ENCODE measurements at places on chromosomes 2 and 18.

- DNase-seq: no peak
These were observed 43.0 kb upstream of the MSTN start for GRCh38 chr2:190105554-190105953.

GRCh38 chr18:79587779-79588635 lies 91.6 kb upstream of the CTDP1 start:
- no peak for DNase-seq

DNA sequence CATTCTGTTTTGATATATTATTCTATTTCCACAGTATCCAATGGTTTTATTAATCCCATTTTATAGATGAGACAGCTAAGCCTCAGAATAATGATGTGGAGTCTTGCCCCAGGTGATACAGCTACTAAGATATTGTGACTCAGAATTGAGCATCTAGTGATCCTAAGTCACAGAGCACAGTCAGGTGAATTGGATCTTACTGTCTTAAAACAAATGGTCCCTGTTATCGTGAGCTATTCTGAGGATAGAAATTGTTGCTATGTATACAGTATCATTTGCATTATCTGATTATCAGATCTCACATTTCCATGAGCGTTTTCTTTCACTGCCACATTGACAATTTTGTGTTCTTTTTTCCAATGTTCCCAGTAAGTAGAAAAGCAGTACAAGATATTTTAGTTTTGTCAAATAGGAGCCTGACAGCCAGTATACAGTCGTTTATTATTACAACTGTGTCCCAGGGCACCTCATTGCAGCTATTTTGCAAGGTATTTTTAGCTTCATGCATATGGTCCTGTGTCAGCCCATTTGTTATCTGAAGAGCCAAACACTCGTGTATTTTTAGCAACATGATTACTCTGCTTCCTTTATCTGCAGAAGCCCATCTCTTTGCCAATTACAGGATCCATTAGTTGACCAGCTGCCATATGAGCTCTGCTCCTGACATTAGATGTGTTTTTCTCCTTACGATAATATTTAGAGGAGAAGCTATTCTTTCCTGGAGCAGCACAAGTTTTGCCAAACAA lies 25.1 kb upstream of the SGPP2 start:
- no peak for DNase-seq

DNA sequence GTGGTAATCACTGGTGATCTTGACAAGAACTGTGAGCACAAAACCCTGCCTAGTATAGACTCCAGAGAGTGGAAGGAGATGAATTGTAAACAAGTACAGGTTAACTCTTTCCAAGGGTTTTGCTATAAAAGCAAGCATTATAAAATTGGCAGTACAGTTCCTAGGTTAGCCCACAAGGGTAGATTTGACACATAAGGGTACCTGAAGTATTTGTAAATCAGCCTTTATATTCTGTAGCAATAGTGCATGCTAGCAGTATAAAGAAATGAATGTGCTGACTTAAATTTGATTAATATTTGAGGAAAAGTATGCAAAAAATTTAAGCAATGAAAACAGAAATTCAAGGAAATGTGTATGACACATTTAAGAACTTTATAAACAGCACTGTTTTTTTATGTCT lies 42.4 kb downstream of the SP3 start:
- DNase-seq: no peak

DNA sequence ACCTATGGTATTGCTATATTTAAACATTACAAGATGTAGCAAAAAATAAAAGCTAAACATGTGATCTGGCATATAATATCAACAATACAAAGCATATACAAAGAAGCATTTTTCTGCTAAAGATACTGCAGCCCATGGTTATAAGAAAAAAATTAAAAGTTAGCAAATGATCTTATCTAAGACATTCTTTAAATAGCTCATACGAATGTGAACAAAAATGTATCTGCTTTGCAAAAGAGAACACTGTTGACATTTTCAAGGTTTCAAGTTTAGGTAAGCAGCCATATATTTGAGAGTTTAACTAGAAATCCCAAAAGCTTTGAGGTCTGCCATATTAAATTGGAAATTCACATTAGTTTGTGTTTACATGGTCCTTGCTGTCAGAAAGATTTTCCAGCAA lies 301.0 kb upstream of the SLC39A10 start:
- DNase-seq: no peak

DNA sequence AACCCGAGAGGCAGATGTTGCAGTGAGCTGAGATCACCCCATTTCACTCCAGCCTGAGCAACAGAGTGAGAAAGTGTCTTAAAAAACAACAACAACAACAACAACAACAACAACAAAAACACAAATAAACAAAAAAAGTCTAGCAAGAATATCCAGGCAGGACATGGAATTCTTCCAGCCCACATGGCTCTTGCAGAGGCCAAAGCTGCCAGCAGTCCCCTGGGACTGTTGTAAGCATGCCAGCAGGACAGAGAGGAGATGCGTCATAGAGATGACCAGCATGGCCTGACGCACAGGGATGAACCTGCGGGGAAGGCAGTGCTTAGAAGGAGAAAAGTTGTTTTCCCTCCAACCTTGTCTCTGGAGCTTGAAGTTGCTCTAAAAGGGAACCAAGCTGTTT lies 182.3 kb upstream of the PGAP1 start:
- no peak for DNase-seq

GRCh38 chr2:172680436-172681068 lies 55.1 kb upstream of the RAPGEF4 start:
- no peak for DNase-seq

- no peak for DNase-seq
These were observed 2.2 kb upstream of the BCL2L11 start for GRCh38 chr2:111118481-111118980.

DNA sequence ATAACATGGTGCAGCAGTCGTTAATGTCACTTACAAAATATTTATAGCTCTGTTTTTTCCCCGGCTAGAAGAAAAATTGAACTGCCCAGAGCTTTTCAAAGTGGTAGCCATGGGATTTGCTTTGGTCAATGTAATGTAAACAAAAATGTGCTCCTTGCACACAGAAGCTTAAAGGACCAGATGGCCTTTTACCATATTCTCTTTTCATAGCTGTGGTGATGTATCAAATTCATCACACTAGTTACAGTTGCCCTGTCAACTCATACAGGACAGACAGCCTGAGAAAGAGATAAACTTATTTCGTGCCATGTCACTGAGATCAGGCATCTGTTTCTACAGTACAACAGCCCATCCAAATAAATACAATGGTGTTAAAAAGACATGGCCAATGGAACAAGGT lies 368.1 kb upstream of the CDH19 start:
- DNase-seq: no peak

DNA sequence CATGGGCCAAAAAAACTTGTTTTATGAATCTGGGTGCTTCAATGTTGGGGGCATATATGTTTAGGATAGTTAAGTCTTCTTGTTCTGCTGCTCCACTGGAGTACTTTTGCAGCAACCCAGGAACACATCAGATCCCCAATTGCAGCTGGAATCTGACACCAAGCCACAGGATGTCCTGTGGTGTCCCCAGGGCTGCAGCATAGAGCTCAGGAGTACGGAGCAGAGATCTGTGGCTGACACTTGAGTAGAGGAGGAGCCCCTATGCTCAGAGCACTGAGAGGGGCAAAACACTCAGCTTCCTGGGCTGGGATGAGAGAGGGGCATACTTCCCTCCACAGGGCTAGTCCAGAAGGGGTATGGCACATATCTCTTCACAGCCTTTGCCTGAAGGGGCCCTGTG lies 138.9 kb upstream of the ERBB4 start:
- DNase-seq: no peak

DNA sequence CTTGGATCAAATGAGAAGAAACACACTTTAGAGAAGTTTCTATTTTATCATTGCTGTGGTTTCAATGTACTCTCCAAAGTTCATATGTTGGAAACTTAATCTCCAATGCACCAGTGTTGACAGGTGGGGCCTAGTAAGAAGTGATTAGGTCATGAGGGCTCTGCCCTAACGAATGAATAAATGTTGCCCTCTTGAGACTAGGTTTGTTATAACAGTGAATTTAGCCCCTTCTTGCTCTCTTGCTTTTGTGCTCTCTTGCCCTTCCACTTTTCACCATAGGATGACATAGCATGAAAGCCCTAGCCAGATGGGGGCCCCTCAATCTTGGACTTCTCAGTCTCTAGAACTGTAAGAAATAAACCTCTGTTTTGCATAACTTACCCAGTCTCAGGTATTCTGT lies 664.8 kb downstream of the DCC start:
- DNase-seq: no peak

GRCh38 chr18:63378919-63379638 lies 12.1 kb upstream of the KDSR start:
- DNase-seq: no peak

- DNase-seq: no peak
These were observed 22.5 kb upstream of the RASGRP3 start for GRCh38 chr2:33453905-33454479.

GRCh38 chr18:23406271-23406787 lies 46.8 kb upstream of the RIOK3 start:
- no peak for DNase-seq

- no peak for DNase-seq
These were observed 73.6 kb downstream of the ST6GAL2 start for GRCh38 chr2:106812383-106812782.

DNA sequence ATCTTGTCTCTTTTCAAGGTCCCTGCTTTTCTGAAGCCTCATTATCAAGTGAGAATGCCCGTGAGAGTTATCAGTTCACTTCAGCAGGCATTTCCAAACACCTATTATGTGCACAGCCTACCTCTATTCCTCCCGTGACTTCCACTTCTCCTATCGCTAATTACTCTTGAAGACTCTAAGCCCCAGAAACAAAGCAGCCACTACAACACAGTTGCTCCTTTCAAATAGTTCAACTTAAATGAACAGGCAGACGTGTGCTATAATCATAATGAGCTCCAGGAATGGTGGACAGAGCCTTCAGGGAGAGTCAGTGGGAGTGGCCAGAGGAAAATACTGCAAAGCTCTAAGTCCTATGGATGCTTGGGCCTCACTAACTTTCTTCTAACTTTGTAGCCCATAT lies 159.0 kb downstream of the RDH14 start:
- no peak for DNase-seq

GRCh38 chr18:23228102-23229061 lies 93.1 kb downstream of the CABLES1 start:
- no peak for DNase-seq

DNA sequence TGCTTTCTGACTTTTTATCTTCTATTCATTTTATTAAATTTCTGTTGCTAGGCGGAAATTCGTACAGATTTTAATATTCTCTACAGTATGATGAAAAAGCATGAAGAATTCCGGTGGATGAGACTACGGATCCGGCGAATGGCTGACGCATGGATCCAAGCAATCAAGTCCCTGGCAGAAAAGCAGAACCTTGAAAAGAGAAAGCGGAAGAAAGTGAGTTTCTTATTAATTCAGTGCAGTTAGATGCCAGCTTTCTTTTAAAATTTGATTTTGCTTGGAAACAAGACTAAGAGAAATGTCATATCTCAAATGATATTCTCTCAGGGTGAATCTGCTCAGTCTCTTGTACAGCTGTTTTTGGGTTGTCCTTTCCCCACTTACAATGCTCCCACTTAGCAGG lies 84.3 kb downstream of the MGAT5 start:
- DNase-seq: no peak

- DNase-seq: no peak
These were observed 350.0 kb downstream of the AKAIN1 start for GRCh38 chr18:4847056-4847455.

- no peak for DNase-seq
These were observed 788.1 kb downstream of the TRIB2 start for GRCh38 chr2:13504808-13505207.

DNA sequence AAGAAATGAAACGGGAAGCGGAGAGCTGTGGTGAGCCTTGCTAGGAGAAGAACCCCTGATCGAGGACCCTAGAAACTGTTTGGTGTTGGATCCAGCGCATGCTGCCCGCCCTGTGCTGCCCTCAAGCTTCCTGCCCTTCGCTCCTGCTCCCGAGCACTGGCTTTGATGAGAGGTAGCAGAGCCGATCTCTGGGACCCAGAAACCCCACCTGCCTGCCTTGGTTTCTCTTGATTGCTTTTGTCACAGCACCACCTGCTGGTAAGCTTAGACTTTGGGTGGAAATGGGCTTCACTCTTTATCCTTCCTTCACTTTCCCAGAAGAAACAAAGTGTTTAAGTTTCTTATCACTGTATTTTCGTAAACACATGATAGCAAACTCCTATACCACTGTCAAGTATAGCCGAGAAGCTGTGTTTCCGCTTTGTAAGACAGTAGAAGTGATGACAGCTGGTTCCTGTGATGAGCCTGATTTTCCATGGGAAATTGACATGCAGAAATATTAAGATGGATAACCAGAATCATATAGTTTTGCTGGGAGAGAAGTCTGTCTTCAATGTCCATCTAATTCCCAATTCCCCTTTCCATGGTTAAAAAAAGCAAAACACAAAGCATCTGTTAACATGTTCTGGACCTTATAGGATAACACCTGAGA lies 267.4 kb downstream of the PHLPP1 start:
- peak; percentile 61 for DNase-seq

- DNase-seq: no peak
These were observed 18.1 kb downstream of the ZAP70 start for GRCh38 chr2:97731274-97732020.

DNA sequence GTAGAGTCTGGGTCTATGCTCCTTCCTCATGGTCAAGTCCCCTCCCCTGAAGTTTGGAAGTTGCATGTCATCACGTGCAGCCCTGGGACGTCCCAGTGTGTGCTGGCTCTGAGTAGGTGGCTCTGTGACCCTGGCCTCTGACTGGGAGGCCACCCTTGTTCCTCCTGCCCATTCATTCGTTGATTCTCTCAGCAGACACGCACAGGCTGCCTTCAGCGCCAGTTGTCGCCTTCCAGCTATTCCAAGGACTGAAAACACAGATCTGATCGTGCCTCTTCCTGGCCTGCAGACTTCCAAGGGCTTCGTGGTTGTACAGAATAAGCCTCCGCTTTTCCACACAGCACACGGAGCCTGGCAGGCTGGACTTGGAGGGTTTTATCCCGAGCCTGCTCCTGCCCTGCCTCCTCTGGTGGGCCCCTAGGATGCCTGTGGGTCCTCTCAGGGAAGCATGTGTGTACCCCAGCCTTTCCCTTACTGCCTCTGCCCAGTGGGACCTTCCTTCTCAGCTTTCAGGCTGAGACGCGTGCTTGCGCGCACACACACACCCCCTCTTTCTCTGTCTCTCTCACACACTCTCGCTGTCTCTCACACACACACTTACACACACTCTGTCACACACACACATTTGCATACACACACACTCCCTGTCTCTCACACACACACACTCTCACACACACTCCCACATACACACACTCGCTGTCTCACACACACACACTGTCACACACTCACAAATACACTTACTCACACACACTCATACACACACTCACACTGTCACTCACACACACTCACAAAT lies 17.7 kb downstream of the SH3BP4 start:
- DNase-seq: no peak

DNA sequence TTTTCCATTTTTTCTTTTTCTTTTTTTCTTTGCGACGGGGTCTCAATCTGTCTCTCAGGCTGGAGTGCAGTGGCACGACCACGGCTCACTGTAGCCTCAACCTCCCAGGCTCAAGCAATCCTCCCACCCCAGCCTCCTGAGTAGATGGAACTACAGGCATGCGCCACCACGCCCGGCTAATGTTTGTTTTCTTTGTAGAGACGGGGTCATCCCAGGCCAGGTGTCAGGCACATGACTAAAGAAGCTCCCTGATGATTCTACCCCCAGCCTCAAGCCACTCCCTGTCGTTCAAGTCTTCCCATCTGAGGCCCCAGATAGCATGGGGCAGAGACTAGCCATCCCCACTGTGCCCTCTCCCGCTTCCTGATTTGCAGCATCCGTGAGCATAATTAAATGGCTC lies 9.8 kb upstream of the FZD5 start:
- no peak for DNase-seq
